ENCODE measurements at places on chromosomes 7 and 10.

DNA sequence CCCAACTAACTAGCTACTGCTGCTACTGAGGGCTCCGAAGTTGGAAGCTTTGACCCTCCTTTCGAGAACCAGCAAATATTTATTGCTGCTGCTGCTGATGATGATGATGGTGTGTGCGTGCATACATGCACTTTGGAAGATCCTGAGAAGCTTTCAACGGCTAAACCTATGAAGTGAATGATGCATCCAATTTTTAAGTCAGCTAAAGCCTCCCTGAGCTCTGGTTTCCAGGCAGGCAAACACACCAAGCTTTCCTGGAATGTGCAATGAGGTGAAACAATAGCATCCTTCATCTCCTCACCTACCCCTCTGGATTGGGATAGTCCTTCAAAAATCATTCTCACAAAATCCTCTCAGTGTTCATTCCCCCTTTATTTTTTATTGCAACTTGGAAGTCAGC, 13.9 kb downstream of the MACC1 start:
- DNase-seq, result no peak

DNA sequence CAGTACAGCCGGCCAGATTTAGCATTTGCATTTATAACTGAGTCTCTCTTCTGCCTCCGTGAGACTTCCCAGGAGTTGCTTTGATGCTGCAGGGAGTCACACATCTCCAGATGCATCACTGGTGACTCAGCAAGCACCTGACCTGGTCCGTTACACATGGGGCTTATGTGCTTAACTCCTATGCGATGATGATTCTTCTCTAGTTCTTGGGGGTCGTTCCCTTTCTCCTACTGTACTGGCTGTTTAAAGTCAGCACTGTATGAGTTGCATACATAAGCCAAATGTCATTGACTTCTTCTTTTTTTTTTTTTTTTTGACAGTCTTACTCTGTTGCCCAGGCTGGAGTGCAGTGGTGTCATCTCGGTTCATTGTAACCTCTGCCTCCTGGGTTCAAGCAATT, 13.0 kb upstream of the AKR1E2 start:
- DNase-seq, result no peak

DNA sequence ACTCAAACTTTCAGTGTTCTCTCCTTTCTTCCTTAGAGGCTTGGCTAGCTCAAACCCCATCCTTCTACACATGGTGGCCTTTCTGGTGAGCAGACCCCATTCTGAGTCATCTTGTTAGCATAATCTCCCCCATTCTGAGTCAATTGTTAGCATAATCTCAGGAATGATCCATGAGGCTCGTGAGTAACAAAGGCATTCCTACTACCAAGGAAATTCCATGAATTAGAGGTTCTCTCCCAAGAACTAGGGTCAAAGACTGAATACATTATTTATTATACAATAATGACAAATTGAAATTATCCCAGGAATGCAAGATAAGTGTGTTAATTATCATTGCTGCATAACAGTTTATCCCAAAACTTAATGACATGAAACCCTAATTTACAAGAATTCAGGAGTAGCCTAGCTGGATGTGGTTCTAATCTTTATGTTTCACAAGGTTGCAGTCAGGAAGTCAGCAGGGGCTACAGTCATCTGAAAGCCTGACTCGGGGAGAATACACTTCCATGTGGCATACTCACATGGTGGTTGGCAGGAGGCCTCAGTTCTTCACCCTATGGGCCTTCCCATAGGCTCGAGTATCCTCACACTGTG, 100.2 kb downstream of the MMRN2 start:
- no peak for DNase-seq

- DNase-seq, result no peak
Observed at GRCh38 chr7:23454881-23455526, 15.3 kb downstream of the IGF2BP3 start.

- no peak for DNase-seq
Observed at GRCh38 chr10:5905854-5906507, 15.9 kb downstream of the FBH1 start.

DNA sequence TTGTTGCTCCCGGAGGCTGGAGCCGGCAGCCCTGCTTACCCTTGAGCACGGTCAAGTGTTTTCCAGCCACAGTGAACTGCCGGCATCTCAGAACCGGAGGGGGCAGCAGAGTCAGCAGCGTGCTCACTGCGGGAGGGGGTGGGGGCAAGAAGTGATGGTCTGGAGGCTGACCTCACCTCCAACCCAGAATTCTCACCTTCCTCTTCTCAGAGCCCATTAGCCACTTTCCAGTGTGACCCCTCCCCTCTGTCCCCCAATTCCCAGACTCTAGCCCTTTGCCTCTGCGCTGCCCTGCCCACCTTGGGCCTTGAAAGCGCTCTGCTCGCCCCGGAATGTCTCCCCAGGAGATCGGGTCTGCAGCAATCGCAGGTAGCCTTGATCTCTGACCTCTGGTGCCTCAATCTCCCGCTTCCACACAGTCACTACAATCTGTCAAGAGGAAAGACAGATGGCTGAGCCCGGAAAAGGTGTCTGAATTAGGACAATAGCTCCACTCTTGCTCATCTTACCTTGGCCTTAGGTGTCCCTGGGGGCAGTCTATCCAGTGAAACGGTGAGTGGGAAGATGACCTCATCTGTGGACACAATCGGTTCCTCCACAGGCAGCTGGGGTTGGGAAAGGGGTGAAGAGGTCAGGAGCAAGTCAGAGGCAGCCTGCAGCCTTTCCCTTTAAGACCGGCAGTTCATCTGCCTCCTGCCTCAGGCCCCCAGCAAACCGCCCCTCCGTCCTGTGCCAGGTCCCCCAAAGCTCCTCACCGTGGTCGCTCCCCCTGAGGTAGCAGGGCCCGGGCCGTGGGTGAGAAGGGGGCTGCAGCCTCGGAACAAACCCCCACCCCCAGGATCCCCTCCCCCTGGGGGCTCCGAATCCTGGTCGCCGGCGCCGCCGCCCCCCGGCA, 942 bp downstream of the TRAPPC14 start:
- no peak for DNase-seq

DNA sequence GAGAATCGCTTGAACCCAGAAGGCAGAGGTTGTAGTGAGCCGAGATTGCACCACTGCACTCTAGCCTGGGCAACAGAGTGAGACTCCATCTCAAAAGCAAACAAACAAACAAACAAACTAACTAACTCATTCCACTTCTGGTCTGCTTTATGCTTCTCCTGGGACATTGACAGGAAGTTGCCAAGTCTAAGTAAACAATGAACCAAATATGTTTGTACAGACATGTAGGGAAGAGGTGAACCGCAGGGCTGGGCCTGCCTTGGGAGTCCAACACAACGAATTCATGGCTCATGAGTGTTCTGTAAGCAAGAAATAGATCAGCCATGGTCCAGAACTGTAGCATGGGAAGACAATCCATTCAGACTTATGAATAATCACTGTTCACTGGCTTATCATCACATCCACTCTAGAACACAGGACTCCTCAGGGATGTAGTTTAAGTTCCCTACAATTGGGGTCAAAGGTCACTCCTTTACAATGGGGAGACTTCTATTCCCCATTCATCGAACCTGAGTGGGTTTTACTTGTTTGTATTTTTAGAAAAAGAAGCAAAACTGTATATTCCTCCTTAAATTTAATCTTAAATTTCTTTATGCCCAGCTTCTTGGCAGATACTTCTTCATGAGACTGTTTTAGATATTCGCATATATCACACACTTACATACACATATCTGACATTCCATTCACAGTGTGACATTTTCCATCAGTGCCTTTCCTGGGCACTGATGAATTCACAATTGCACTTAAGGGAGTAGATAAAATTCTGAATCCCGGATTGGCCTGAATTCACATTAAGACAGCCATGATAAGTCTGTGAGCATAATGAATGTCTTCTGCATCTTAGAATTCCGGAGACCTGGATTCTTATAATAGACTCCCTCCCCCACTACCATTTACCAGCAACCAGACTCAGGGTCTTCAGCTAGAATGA, 159.1 kb upstream of the EEPD1 start:
- no peak for DNase-seq

GRCh38 chr10:111034598-111035310, 42.1 kb upstream of the ADRA2A start:
- DNase-seq, result no peak

DNA sequence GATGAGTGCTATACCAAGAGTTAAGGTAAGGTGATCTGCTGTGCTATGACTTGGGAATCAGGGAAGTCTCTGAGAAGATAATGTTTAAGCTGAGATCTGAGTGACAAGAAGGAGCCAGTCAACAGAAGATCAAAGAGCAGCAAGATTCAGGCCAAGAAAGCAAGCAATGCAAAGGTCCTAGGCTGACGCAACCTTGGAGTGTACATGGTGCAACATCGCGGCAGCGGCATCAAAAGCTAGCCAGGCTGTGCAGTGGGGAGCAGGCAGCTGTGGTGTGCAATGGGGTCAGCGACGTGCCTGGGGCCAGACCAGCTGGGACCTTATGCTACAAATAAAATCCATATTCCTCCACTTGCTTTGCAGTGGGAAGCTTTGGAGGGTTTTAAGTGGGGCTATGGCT, 324.1 kb downstream of the LRMDA start:
- DNase-seq, result no peak

- no peak for DNase-seq
Observed at GRCh38 chr10:73086816-73087215, 9.8 kb downstream of the P4HA1 start.

DNA sequence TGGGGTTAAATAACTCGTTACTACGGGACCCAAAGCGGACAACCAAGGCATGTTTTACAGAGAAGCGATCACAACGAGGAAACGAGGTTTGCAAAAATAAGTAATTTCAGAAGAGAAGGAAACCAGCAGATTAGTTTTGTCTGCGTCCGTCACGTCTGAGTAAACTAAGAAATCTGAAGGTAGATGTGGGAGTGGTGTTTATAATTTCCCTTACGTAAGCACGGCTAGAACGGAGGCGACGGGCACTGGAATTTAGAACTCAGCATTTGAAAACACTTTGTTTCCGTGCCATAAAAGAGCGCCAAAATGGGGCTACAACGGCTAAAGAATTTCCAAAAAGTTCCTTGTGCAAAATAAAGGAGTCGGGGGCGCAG, 718 bp upstream of the UMAD1 start:
- no peak for DNase-seq

DNA sequence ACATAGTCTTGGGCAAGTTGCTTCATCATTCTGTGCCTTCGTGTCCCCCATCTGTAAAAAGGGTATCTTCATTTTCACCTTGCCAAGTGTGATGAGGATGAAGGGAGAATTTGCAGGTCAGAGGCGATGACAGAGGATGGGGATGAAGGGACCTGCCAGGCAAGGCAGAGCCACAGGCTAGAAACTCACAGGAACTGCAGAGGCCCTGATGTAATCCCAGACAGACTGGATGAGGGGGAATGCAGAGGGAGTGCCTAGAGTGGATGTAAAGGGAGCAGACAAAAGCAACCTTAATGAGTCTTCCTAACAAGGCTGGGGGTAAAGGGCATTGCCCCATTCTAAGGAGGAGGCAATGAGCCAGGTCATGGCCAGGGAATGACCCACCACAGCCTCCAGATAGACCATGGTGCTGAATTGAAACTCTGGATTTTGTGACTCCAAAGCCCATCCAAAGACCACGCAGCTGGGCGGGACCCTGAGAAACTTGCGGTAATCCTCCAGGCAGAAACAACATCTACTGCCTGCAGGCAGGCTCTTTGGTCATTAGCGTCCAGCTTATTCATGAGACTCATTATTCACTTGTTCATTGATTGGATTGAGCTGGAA, 1.9 kb downstream of the ANTXRL start:
- DNase-seq, result no peak

- no peak for DNase-seq
Observed at GRCh38 chr7:158374146-158374545, 213.5 kb downstream of the PTPRN2 start.

DNA sequence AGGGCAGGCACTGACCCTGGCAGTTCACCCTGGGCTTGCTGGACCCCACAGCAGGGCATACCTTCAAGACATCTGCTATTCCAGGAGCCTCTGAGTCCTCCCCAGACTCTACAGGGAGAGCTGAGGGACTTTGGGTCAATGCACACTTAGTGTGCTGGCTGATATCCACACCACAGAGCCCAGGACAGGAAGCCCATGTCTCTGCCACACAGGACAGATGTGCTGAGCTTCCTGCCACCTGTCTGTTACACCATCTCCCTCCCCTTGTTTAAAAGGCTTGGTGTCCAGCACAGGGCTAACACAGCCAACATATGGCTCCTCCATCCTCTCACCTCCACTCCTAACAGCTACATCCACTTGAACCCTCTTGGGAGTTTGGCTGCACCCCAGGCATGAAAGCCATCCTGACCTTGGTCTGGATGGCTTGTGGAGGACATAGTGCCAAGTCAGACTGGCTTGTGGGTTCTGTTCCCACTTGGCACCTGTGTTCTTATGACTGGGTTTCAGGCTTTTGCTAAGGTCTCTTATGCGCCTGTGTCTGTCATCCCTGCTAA, 529.8 kb downstream of the GALNT17 start:
- DNase-seq, result no peak

DNA sequence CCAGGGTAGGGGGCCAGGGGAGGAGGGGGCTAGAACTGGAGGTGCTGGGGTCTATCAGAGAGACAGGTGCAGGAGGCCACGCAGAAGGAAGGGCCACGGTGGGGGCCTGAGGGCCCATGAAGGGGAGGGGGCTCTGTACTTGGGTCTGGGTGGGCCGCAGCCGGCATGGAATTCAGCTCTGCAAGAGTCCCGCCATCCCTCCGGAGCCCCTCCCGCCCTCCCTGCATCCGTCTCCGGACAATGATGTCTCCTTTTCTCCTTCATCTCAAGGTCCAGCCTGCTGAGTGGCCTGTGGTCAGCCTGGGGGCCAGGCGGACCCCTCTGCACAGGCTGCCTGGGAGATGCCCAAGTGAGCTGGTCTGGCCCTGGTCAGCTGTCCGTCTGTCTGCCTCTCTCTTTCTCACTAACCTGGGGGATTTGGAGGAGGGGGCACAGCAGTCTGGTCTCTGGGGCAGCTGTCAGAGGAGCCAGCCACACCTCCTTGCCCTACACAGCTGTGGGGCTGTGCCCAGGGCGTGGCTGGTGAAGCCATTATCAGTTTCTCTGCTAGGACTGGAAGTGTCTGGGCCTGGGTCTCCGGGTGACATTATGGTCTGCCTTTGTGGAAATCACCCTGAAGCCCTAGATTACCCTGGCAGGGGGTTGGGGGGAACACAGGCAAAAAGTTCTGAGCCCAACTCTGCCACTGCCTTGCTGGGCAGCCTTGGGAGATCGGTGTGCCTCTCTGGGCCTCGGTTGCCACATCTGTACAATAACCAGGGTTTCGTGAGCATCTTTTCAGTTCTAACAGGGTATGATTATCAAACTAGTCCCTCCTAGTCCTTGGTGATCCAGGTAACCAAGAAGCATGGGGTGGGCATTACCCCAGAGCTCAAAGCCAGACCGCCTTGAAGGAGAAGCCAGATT, 19.0 kb upstream of the HSPB1 start:
- no peak for DNase-seq

- DNase-seq, result no peak
Observed at GRCh38 chr10:4353059-4353655, 472.9 kb upstream of the AKR1E2 start.

Data from anterior cingulate cortex (tissue), 58 donors.